GM12892 (cell line): ENCODE measurements at places on chromosomes 2 and 18.

DNA sequence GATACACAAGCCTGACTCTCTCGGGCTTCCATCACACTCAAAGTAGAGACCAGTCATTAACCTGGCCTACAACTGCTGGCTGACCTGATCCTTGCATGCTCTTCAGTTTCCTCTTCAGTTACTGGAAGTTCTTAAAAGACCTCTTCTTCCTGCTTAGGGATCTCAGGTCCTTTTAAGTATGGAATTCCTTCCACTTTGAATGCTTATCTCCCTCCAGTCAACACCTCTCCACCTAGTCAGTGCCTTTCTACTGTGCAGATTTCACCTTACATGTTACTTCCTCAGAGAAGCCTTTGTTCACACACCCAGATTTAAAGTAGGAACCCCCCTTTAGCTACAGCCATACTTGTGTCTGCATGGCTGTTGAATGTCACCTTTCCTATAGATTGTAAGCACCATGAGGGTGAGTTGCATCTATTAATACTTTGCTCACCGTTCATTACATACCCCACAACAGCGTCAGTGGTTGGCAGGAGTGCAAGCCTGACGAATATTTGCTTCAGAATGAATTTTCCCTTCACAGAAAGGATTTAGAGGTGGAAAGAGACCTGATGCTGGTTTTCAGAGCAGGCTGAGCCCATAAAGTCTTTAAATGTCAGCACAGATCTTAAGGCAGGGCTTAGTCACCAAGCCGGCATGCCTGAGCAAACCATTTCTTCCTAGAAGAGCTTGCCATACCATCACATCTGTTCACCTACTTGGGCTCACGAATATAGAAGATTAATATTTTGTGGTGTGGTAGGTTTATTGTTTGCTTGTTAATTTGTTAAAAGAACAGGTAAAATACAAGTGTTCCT is 90.1 kb downstream of the ACVR1 start:
- no peak for DNase-seq

- peak; percentile 53 for DNase-seq
Observed at GRCh38 chr2:47654790-47655562, 128.0 kb upstream of the MSH6 start.

DNA sequence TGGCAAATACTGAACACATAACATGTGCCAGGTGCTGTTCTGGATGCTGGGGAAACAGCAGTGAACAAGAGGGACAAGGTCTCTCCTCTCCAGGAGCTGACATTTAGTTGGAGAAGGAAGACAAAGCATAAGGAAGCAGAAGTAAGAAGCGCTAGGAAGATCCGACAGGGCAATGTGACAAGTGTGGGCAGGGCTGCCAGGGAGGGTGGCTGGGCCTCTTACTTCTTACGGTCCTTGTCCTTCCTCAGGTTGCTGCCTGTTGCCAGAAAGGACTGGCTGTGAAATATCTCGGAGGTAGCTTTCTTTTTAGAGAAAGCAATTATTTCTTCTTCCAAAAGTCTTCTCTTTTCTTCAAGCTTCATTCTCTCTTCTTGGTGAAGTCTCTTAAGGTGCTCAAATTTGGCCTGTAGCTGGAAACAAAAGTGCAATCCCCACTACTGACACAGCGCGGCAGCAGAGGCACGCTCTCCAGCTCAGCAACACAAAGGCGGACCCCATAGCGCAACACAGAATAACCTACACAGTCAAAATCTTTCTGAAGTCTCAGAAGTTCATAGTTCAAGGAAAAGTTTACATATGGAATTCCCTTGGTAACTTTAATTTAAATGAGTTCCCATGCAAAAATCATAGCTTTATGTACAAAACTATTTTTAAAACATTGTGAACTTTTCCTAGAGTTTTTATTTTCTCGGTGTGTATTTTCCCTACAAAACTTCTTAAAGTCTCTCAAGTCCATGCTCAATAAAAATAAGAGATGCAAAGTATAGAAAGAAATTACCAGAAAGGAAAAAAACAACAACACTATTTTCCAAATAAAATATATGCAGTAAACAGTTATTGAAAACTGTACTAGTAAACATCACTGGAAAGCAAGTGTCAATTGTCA is 67.7 kb downstream of the SEPTIN10 start:
- DNase-seq, result no peak

DNA sequence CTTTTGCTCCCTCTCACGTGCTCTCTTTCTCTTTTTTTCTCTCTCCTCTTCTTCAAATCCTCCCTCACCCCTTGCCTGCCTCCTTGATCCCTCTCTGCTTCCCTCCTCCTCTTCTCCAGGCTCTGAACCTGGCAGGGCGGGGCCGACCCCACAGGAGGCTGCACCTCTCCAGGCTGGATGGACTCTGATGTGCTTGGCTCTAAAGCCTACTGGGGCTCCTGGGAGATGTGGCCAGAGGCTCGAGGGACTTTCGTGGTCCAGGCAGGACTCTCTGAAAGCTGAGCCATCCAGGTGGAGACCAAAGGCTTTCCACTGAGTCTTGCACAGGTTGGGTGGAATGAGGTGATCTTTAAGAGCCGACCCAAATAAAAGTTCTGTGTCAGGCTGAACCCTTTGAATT is 25.4 kb downstream of the DYSF start:
- no peak for DNase-seq

- no peak for DNase-seq
Observed at GRCh38 chr2:40668425-40668824, 216.5 kb upstream of the SLC8A1 start.

GRCh38 chr2:3456125-3456524 is 63.2 kb downstream of the ADI1 start:
- DNase-seq, result no peak

DNA sequence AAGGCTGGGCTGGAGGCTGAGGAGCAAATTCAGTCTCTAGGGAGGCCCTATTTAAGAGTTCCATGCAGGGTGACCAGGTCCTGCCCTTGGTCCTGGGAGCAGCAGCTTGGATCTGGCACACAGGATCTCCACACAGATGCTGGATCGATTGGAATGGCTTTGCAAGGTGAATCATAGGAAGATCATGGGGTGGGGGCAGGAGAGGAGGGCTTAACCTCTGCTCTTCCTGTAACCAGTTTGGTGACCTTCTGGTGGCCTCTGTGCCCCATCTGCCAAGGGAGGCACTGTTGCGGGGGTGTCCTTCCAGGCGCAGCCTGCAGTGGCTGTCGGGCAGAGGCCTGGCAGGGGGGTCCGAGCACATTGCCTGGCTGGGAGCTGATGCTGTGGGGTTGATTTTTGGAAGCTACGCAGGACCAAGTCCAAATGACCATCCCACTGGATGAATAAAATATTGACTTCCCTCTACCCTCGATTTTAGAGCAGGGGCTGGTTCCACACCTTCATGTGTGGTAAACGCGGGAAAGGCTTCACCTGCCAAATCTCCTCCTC is 79.7 kb downstream of the EDAR start:
- no peak for DNase-seq

GRCh38 chr2:38557217-38557616 is 45.5 kb downstream of the HNRNPLL start:
- no peak for DNase-seq

- no peak for DNase-seq
Observed at GRCh38 chr2:162475661-162476060, 131.7 kb downstream of the GCA start.

- no peak for DNase-seq
Observed at GRCh38 chr2:108316461-108317258, 28.0 kb downstream of the SULT1C2 start.
